ENCODE measurements at places on chromosomes 4 and X.
A peak's percentile ranks its signal among the peaks of the same experiment; 100 is the strongest.

DNA sequence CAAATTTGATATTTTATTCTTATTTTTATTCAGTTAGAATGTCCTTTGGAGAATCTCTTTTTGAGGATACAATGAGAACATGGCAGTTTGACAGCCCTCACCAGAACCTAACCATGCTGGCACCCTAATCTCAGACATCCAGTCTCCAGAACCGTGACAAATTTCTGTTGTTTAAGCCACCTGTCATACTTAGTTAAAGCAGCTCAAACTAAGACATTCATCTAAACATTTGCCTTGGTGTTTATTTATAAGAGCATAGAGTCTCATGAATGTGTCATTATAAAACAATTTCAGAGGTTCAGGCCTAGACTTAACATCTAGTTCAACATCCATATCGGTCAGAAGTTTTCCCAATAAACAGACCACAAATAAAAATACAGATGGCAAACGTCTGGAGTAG lies 125.1 kb upstream of the FUNDC1 start:
- DNase-seq = no peak

GRCh38 chr4:38715050-38715449 lies 51.1 kb downstream of the KLF3 start:
- no peak for DNase-seq

GRCh38 chrX:103586314-103586646 lies 965 bp downstream of the TCEAL4 start:
- DNase-seq = no peak

DNA sequence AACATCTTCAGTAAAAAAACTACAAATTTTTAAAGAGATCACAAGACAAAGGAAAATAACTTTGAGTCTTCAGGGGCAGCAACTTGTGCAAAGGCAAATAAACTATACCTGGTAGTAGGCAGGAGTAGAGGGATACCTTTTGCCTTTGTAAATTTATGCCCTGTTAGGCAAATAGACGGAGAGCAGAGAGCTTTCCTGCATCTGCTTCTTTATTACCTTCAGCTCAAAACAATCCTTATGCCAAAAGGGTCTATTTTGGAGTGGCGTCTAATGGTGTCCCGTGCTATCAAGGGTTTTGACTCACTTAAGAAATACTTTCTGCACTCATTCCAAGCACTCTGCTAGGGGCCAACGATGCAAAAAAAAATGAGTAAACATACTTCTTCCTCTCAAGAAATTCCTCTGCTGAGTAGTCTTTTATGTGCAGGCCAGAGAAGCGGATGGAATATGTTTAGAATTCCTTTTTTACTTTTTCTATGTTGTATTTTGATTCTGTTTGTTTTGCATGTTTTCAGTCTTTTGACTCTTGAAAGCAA lies 131.9 kb downstream of the ANXA5 start:
- no peak for DNase-seq

DNA sequence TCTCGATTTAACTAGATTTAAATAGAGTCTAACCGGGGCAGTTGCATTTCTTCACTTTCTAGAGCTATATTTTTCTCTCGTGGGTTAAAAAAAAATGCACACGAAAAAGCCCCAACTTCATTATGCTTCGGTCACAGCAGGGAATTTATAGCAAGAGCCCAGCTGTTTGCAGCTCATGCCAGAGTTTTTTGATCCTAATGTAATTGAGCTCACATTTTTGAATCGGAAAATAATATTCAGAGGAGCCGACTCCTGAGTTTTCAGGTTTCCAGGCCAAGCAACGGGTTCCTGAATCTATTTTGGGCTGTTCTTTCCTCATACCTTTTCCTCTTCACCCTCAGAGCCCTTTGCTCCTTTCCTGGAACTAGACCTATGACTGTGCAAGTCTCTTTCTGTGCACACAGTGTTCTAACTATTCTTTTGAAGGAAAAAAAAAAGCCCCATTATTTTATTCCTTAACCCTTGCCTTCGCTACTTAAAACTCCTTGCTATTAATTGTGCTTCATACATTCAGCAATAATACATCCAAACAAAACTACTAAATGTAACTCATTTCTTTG lies 27.5 kb upstream of the ESX1 start:
- no peak for DNase-seq

GRCh38 chrX:103831803-103832544 lies at the start of gene RAB9B:
TSS of gene RAB9B (minus strand) at chrX:103832257. CDS start at chrX:103825784, 6,473 bp downstream.
- DNase-seq = peak; percentile 30

DNA sequence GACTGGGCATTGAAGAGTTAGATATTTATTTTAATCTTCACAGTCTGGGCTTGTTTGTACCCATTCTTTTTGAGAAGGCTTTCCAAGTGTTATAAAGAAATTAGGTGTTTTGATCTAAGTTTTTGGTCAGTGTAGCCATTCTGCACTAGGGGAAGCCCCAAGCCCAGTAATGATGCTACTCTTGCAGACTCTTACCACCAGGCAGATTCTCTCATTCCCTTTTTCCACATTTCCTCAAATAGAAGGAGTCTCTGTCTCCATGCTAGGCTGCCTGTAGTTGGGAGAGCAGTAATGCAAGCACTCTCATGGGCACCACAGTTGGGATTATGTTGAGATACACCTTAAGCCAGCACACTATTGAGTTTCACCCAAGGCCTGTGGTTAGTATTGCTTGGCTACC lies 21.5 kb downstream of the CDX4 start:
- no peak for DNase-seq

DNA sequence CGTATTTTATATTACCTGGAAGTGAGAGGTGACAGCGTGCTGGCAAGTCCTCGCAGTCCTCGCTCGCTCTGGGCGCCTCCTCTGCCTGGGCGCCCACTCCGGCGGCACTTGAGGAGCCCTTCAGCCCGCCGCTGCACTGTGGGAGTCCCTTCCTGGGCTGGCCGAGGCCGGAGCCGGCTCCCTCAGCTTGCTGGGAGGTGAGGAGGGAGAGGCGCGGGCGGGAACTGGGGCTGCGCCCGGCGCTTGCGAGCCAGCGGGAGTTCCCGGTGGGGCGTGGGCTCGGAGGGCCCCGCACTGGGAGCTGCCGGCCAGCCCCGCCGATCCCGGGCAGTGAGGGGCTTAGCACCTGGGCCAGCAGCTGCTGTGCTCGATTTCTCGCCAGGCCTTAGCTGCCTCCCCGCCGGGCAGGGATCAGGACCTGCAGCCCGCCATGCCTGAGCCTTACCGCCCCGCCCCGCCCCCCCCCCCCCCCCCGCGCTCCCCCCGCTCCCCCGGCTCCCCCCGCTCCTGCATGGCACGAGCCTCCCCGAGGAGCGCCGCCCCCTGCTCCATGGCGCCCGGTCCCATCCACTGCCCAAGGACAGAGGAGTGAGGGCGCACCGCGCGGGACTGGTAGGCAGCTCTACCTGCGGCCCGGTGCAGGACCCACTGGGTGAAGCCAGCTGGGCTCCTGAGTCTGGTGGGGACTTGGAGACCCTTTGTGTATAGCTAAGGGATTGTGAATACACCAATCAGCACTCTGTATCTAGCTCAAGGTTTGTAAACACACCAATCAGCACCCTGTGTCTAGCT lies 298.9 kb upstream of the MAGEB16 start:
- no peak for DNase-seq

DNA sequence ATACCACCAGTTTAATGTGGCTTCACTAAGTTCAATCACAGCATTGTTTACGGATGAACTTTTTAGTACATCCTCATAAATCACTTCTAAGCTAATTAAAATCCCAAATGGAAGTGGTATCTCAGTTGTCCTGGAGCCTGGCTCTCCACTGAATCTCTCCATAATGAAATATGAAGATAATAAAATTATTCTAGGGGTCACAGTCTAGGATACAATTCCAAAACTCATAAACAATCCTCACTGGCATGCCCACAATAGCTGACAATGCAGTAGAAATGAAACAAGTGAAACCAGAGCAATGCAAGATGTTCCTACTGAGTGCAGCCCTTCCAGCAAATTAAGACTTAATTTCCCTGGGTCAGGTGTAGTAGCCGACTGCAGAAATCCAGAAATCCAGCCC lies 47.3 kb upstream of the FAM9B start:
- no peak for DNase-seq

DNA sequence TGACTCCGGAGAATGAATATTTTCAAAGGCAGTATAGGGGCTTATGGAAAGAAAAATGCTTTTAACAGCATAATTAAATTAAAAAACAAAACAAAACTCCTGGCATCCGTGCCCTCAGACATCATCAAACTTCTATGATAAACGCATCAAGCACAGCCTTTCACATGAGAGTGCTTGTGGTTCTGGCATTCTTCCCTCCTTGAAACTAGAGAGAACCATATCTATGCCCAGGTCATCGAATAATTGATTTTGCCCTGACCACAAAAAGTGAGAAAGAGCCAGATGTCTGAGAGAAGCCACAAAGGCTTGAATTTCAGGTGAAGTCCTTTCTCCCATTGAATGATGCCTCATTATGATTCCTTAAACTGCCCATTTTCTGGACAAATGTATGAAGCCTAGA lies 286.8 kb downstream of the CBLL2 start:
- DNase-seq = peak; percentile 34

GRCh38 chr4:147090486-147090885 lies 144.8 kb upstream of the TTC29 start:
- DNase-seq = no peak

GRCh38 chr4:99615170-99615820 lies 40.7 kb downstream of the MTTP start:
- no peak for DNase-seq

DNA sequence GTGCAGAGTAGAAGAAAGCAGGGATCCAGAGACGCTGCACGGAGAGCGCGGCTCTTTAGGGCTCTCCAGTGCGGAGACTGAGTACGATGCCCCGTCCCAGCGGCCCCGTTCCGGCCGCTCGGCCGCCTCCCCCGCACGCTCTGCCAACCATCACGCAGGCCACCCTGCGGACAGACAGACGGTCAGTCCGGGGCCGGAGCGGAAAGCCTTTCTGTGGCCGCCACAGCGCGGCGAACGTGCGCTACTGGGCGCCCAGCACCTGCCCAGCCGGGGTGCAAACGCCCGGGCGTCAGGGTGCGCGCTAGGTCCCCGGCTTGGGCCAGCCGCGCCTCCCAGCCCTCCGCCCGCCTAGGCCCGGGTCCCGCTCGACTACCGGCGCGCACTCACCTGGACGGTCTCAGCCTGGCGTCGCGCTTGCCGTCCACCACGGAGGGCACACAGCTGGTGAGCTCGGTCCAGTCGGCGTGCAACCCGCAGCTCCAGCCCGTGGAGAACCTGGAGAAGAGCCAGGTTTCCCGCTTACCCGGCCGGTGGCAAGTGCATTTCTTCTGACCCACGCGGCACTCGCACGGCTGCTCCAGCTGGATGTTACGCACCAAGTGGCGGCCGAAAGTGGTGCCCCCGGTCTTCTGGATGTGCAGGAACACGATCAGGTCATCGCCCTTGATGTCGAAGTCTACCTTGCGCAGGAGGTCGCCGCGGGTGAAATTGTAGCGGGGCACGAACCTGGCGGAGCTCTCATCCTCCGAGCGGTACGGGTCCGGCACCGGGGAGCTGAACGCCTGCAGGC lies 1.8 kb downstream of the HS6ST2 start:
- DNase-seq = no peak

DNA sequence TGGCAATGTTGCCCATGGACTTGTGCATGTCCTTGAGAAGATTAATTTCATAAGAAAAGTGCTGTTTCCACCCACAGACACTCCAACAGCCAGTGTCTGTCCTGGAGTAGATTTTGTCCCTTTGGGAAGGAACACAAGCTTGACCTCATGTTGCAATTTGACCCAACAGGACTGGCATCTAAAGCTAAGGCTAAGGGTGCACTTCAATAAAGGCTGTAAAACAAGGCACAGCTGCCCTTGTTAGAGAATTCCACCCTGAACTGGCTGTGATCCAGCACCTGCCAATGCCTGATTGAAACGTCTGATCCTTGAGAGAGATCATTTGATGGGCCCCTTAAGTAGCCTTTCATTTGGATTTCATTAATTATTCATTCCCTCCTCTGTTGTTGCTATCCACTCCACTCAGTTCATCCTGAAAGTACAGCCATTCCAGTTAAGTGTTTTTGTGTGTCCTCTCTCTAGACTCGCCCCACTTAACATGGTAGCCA lies 56.2 kb downstream of the CD99L2 start:
- no peak for DNase-seq

DNA sequence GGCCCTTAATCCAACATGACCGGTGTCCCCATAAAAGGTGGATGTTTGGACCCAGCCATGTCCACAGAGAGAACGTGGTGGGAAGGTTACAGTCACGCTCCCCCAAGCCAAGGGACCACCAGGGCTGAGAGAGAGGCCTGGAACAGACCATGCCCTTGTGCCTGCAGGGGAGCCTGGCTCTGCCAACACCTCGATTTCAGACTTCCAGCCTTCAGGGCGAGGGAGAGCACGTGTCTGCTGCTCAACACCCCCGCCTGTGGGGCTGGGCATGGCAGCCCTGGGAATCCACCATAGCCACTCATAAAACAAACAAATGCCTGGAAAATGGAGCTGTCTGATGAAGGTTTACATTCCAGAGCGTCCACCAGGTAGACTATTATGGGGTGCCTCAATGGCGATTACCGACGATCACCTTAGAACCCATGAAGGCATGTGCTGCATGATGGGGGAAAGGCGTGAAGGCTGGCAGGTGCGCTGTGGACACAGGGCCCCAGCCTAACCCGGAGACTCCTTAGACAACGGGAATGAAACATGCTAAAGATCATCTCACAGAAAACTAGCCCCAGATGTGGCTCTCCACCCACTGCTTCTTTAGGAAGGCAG lies 42.3 kb upstream of the HMX1 start:
- DNase-seq = no peak

- DNase-seq = no peak
Measured at GRCh38 chr4:140372751-140373327, 607 bp upstream of the SCOC start.

DNA sequence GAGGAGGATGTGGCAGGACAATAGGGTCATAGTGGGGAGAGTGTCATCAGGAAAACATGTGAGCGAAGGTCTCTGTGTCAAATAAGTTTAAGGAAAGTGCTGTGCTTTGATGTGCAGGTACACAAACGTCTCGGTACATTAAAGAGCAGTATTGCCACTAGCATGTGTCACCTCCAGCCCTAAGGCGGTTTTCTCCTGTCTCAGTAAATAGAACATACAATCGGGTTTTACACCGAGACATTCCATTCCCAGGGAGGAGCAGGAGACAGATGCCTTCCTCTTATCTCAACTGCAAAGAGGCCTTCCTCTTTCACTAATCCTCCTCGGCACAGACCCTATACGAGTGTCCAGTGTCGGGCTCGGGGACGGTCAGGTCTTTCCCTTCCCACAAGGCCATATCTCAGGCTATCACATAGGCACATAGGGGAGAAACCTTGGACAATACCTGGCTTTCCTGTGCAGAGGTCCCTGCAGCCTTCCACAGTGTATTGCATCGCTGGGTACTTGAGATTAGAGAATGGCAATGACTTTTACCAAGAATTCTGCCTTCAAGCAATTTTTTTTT lies 684.5 kb downstream of the PDHA2 start:
- no peak for DNase-seq

- no peak for DNase-seq
Measured at GRCh38 chr4:184983672-184984356, 34.5 kb upstream of the HELT start.

GRCh38 chrX:43002526-43003203 lies 224.7 kb upstream of the PPP1R2C start:
- DNase-seq = no peak

DNA sequence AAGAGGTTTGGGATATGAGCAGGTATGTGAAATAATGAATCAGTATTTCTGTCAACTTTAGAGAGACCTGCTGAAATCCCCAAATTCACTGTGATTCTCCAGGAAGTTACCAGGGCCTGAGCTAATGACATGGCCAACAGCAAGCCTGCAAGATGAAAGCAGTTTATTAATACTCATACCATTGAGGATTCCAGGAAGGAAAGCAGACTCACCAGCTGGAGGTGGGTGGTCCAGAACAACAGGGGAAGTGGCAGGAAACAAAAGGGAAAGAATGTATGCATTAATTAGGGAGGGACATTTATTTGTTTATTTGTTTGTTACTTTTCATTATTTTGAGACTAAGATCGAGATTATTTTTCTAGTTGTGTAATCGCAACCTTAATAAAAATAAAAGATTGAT lies 196.6 kb upstream of the AGA start:
- no peak for DNase-seq
